ENCODE measurements at places on chromosomes 6 and 20. TPM values are rescaled to one million over a fixed set of nuclear protein-coding genes. Genes with fewer than 3 reads are reported as not detected.

DZANK1 gene
- total RNA-seq, result 3.1 TPM

SIRPB1 gene
- 2.3 TPM for total RNA-seq

DNA sequence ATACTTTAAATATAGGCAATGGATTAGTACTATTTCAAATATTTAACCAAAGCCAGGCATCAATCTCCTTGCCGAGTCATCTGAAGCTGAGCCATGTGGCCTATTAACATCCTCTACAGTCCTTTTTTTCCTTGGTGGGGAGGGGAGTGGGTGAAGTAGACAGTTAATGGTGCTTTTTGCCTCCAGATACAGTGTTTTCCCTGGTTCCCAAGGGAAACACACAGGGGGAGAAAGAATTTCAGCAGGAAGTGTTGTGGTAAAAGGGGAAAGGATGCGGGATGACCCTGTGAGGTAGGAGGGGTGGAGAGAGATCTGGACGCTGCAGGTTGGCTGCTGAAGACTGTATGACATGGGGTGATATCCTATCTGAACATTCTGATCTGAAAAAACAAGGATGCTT is 9.6 kb downstream of the CLDN20 start:
- DNase-seq, result no peak
- no peaks in the 10 kb centered on the region for H3K4me1 ChIP-seq
- peaks cover 7% of the 10 kb centered on the region for H3K36me3 ChIP-seq
- no peak overlapping the region for H3K27ac ChIP-seq

DNA sequence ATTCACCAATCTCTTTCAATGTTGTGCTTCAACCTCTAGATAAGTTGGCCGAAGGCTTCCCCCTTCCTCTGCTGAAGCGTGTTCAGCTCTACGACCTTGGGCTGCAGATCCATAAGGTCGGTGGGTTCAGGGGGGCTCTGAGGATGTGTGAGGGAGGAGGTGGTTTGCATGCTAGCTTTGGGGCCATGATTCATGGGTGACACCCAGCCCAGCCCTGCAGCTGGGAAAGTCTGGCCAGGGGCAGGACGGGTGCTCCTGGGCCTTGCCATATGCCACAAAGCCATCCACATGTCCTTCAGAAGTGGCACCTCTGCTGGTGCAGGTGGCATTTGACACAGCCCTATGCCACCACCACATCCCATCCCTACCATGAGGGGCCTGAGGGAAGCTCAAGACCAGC is 27.6 kb downstream of the LBP start:
- no peak overlapping the region for H3K27ac ChIP-seq
- no peaks in the 10 kb centered on the region for H3K4me1 ChIP-seq
- no peak overlapping the region for H3K4me3 ChIP-seq
- H3K36me3 ChIP-seq, result no peaks in the 10 kb centered on the region
- no peak for DNase-seq

TULP1 gene
- not detected for total RNA-seq

GRCh38 chr20:46433051-46433450 is 26.6 kb upstream of the ELMO2 start:
- H3K4me3 ChIP-seq, result no peak overlapping the region
- no peak overlapping the region for H3K27ac ChIP-seq
- peaks cover 3% of the 10 kb centered on the region for H3K27me3 ChIP-seq
- no peak for DNase-seq

- DNase-seq, result no peak
- no peak overlapping the region for H3K4me3 ChIP-seq
- no peaks in the 10 kb centered on the region for H3K4me1 ChIP-seq
Measured at GRCh38 chr6:157430834-157431233, 49.8 kb downstream of the ZDHHC14 start.

DNA sequence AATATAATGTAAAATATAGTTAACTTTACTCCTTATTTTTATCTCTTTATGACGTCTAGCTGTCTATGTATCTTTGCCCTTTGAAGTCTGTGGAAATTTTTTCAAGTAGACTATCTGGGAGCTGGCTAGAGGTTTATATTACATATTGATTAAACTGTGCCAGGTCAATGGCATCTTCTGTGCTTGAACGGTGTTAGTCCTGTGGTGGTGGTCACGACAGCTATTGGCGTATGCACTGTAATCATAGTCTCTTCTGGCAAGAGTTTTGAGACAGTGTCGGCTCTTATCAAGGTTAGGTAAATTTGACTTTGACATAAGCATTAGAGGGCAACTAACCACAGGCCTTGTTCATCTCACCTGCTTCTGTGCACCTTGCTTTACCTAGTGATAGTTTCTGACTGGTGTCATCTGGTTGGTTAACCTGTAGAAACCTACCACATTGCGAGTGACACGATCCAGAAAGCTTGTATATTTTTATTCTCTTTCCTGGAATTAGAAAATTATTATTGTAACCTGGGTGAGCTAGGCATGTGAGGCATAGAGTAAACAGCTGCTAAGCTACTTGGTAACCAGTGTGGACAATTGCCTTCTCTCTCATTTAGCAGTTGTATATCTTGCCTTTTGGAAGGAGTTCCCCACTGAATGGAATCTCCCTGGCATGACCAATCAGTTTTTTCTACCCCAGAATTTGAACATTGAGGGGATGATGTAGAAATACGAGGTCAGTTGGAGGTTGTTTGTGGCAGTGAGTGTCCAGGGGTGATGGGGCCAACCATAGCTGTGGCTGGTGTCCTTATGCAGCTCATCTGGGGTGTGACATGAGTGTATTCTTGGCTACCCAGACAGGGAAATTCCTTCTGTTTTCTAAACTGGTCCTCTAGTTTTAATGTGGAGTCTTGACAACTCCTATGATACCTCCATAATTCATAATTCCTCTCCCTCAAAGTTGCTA is 45.9 kb downstream of the SH3BGRL2 start:
- no peak overlapping the region for H3K27ac ChIP-seq
- no peaks in the 10 kb centered on the region for H3K27me3 ChIP-seq
- H3K36me3 ChIP-seq, result no peaks in the 10 kb centered on the region
- peaks cover 6% of the 10 kb centered on the region for H3K4me1 ChIP-seq
- H3K4me3 ChIP-seq, result no peak overlapping the region

POPDC3 gene
- not detected for total RNA-seq

DNA sequence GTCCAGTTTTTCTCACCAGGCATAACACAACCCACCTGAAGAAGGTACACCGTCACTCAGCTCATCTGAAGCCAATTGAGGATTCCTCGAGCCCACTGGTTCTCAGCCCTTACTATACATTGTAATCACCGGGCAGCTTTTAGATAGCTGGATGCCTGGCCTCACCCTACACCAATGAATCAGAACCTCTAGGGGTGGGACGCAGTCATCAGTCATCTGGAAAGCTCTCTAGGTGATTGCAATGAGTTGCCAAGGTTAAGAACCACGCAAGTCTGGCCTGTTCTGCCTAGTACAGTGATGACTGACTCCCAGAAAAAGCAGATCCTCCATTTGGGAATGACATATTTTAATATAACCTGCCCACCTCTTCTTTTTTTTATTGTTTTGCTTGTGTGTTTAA is 41.1 kb downstream of the MC3R start:
- H3K36me3 ChIP-seq, result no peaks in the 10 kb centered on the region
- no peaks in the 10 kb centered on the region for H3K4me1 ChIP-seq
- H3K4me3 ChIP-seq, result no peak overlapping the region

DNA sequence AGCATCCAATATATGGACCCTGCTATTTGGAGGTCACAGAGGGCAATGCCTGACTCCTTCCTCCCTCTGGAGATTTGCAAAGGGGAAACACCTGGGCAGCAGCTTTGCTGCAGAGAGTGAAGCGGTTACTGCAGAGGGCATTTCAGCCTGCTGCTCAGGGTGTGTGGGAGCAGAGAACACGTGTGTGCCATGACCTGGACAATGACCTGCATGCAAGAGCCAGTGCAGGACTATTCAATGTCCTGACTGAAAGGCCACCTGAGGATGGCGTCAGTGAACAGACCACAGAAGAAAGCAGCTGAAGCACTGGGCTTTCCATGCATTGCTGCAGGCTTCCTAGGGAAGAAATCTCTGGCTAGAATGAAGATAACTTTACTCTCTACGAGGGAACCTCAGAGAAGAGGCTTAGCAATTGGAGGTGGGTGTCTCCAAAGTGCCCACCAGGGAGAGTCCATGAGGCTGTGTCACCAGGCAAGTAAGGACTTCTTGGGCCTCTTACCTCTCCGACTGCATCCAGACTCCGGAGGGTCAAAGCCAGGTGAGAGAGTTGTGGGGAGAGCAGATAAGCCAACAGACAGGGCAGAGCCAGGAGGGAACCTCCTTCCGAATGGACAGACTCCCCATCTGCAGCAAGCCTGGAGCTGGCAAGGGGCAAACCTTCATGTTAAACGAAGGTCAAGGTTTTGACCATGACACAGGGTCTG is 52.9 kb upstream of the PMEPA1 start:
- no peaks in the 10 kb centered on the region for H3K4me1 ChIP-seq
- no peaks in the 10 kb centered on the region for H3K27me3 ChIP-seq
- DNase-seq, result no peak

DNA sequence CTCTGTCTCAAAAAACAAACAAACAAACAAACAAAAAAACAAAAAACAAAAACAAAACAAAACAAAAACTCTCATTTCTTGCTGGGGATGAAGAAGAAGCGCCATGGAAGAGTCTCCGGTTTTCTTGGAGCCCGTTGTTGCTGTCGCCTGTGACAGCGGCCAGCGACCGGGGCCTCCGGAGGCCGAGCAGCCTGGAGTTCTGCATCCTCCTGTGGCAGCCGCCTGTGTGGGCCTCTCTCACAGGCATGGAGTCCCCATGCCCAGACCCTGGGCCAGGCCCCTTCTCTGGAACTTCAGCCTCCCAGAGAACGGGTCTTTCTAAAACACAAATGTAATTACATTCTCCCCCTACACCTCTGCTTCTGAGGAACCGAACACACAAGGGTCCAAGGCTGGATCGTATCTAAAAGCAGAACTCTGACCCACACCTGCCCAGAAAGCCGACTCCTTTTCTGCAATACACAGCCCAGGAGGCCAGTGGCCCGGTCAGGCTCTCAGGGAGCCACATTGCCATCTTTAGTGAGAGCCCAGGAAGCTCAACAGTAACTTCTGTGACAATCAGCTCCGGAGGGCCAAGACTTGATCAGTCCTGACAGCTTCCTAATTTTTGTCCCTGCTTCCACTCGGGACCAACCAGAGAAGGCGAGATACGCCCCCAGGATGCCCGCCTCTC is 18.5 kb downstream of the DACT2 start:
- no peak overlapping the region for H3K27ac ChIP-seq
- H3K4me3 ChIP-seq, result no peak overlapping the region
- no peak for DNase-seq
- no peaks in the 10 kb centered on the region for H3K4me1 ChIP-seq

- peaks cover 4% of the 10 kb centered on the region for H3K4me1 ChIP-seq
- no peak for DNase-seq
- no peak overlapping the region for H3K27ac ChIP-seq
- H3K4me3 ChIP-seq, result no peak overlapping the region
Measured at GRCh38 chr20:57746201-57746600, 36.4 kb upstream of the PMEPA1 start.

DNA sequence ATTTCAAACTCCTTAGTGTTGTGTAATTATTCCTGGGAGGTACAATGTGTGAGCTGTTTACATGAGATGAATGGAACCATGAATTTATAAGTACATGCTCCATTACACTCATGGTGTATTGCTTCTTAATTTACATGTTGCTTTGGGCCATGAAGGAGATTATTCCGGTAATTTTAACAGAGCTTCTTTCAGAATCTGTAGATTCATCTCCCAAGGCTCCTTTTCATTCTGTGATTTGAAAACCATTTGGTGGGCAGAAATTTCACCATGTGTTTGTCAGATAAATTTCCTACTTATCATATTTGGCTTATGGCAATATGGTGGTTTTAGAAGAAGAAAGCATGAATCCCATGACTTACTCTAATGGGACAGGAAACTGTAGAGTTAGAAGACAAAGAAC is 421.6 kb upstream of the EYS start:
- no peaks in the 10 kb centered on the region for H3K4me1 ChIP-seq
- H3K36me3 ChIP-seq, result no peaks in the 10 kb centered on the region
- no peaks in the 10 kb centered on the region for H3K27me3 ChIP-seq
- H3K27ac ChIP-seq, result no peak overlapping the region
- H3K4me3 ChIP-seq, result no peak overlapping the region

- no peak for DNase-seq
- no peaks in the 10 kb centered on the region for H3K27me3 ChIP-seq
- no peaks in the 10 kb centered on the region for H3K36me3 ChIP-seq
- no peaks in the 10 kb centered on the region for H3K4me1 ChIP-seq
- no peak overlapping the region for H3K27ac ChIP-seq
- no peak overlapping the region for H3K4me3 ChIP-seq
Measured at GRCh38 chr6:167951781-167952511, 45.5 kb upstream of the KIF25 start.

DNA sequence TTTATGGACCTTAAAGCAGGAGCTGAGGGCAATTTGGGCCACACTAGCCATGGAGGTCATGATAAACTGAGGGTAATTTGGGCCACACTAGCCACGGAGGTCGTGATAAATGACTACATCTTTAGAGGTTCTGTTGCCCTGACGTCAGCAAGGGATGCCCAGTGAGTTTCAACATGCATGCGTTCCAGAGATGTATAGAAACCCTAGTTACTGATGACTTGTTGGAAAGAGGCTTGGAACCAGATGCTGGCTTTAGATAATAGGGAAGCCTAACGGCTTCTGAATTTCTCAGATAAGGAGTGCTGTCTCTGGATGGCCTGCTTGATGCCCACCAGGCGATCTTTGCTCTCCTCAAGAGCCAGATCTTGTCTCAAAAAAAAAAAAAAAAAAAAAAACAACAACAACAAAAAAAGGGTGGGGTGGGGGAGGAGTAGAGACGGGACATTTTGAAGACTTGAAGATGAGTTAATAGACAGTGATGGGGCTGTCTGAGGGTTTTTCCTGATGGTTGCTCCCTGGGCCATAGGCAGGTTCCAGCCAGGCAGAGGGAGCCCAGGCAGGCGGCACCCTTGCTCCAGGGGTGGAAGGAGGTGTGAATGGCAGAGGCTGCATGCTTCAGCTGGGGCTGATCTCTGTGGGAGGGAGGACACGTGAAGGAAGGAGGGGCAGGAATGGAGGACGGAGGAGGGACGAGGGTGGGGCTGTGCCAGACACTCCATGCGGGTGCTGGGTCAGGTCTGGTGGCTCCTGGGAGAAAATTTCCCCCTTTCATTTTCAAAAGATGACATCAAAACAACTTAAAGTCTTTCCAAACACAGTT is 27.0 kb upstream of the FRMD1 start:
- H3K4me3 ChIP-seq, result no peak overlapping the region
- no peaks in the 10 kb centered on the region for H3K27me3 ChIP-seq
- no peaks in the 10 kb centered on the region for H3K36me3 ChIP-seq
- DNase-seq, result no peak
- H3K27ac ChIP-seq, result no peak overlapping the region

GRCh38 chr6:99587792-99588191 is 18.8 kb upstream of the PRDM13 start:
- peaks cover 23% of the 10 kb centered on the region for H3K4me1 ChIP-seq
- no peak overlapping the region for H3K4me3 ChIP-seq
- H3K27me3 ChIP-seq, result peaks cover 44% of the 10 kb centered on the region
- DNase-seq, result no peak

DNA sequence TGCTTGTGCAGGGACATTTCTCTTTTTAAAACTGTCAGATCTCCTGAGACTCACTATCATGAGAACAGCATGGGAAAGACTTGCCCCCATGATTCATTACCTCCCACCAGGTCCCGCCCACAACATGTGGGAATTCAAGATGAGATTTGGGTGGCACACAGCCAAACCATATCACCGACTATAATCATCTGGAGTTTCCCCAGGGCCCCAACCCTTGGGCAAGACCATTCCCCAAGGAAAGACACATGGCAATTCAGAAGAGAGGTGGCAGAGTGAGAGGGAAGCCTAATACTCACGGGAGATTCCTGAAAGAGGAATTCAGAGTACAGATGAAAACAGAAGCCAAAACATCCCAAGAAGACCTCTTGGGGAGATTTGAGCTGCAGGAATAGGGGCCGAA is 291.0 kb upstream of the PLCB4 start:
- H3K36me3 ChIP-seq, result no peaks in the 10 kb centered on the region
- no peaks in the 10 kb centered on the region for H3K4me1 ChIP-seq
- no peaks in the 10 kb centered on the region for H3K27me3 ChIP-seq

- no peak overlapping the region for H3K27ac ChIP-seq
- H3K4me3 ChIP-seq, result no peak overlapping the region
- no peaks in the 10 kb centered on the region for H3K27me3 ChIP-seq
- H3K4me1 ChIP-seq, result no peaks in the 10 kb centered on the region
Measured at GRCh38 chr20:20743511-20744169, 31.2 kb upstream of the RALGAPA2 start.

All from CD8-positive, alpha-beta memory T cell (primary cell).